Thyroid gland (tissue), 4 donors: ENCODE measurements at places on chromosomes 2 and 18. TPM values are rescaled to one million over a fixed set of nuclear protein-coding genes. Genes with fewer than 3 reads are reported as not detected.

The APLF gene
- total RNA-seq, result 8.7 TPM

The DTNA gene
- total RNA-seq, result 81.0 TPM

DNA sequence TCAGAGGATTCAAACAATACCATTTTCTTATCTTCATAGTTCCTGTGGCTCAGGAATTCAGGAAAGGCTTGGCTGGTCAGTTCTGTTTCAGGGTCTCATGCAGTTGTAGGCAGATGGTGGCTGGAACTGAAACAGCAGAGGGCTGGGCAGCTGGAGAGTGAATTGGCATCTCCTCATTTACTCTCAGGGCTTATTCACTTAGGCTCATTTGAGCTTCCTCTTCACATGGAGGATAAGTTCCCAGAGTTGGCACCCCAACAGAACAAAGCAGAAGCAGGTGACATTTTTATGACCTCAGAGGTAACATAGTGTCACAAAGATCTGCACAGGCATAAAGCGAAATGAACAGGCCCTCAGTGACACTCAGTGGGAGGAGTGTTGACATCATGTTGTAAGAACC, 66.1 kb downstream of the RBBP8 start:
- no peak for DNase-seq
- no peaks in the 10 kb centered on the region for H3K36me3 ChIP-seq
- no peak overlapping the region for H3K27ac ChIP-seq
- H3K4me3 ChIP-seq, result no peak overlapping the region
- H3K4me1 ChIP-seq, result no peaks in the 10 kb centered on the region
- H3K27me3 ChIP-seq, result no peaks in the 10 kb centered on the region

The TCF23 gene
- total RNA-seq, result not detected

GRCh38 chr2:149009576-149010461, 28.7 kb upstream of the LYPD6B start:
- H3K27me3 ChIP-seq, result no peaks in the 10 kb centered on the region
- no peak overlapping the region for H3K27ac ChIP-seq
- H3K4me1 ChIP-seq, result no peaks in the 10 kb centered on the region
- H3K4me3 ChIP-seq, result no peak overlapping the region

DNA sequence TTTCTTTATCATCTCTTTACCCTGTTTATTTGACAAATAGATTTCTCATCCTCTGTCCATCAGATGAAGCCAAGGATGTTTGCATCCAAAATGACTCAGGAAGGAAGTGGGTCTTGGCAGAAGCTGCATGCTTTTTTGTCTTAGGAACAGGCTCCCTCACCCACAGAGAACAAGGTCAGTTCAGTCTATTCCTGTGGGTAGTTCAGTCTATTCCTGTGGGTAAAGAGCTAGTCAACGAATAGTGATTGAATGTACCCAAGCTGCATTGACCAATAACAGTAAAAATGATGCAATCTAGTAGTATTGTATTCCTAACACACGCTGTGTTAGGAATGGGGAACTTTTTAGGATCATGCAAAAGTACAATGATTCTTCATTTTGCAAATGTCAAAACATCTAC, 290.8 kb upstream of the TANK start:
- DNase-seq, result no peak
- H3K27ac ChIP-seq, result no peak overlapping the region
- H3K4me1 ChIP-seq, result no peaks in the 10 kb centered on the region
- H3K27me3 ChIP-seq, result no peaks in the 10 kb centered on the region
- no peaks in the 10 kb centered on the region for H3K36me3 ChIP-seq

The PIEZO2 gene
- total RNA-seq, result 5.8 TPM
